ENCODE measurements at places on chromosomes 7 and 10.
A peak's percentile ranks its signal among the peaks of the same experiment; 100 is the strongest.

- DNase-seq = no peak
Measured at GRCh38 chr10:6694447-6695140, 114.5 kb upstream of the PRKCQ start.

DNA sequence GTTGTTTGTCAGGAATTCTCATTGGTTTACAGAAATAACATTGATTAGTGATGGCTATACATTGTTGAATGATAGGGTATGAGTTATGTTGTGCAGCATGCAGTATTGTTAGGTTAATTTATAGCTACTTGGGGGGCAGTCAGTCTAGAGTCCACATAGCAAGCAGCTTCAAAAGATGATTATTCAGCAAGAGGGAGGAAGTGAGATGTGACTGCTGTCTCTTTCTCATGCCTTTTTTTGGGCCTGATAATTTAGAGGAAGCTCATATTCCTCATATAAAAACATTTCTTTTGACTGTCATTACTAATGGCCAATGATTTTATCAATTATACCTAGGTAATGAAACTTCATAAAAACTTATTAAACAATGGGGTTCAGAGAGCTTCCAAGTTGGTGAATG lies 3.4 kb upstream of the TBRG4 start:
- no peak for DNase-seq

DNA sequence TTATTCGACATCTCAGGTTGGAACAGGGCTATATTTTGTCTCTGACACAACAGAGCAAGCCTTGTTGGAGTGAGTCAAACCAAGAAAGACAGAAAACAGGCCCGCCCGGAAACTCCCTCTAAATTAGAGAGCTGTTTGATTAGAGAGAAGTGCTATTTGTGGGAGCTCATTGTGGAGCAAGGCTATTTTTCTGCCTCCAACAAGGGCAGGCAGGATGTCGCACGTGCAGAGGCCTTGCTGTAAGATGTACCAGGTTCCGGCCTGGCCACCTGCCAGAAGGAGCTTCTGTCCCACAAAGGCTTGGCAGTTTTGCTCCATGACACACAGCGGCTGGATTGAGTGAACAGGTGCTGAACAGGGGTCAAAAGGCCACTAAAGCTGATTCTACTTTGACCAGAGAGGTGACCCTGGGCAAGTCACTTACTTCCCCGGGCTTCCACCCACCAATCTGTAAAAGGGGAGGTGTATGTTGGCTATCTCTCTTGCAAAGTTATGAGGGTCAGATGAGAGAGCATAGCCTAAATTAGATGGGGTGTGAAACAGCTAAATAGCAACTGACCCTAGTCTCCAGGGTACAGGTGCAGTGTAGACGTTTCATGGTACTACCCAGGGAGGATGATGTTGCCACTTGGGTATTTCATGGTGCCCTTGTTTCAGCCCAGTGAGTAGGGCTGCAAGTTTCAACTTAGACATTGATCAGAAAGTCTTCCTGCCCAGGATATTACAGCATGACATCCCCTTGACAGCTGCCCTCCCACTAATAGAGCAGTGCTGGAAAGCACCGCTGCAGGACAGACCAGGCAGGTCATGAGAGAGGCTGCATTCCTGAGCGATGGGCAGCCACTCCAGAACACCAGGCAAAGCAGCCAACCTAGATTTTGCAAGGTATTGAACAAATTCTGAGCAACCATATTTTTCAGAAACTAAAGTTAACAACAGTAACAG lies 62.0 kb downstream of the VSTM4 start:
- no peak for DNase-seq

DNA sequence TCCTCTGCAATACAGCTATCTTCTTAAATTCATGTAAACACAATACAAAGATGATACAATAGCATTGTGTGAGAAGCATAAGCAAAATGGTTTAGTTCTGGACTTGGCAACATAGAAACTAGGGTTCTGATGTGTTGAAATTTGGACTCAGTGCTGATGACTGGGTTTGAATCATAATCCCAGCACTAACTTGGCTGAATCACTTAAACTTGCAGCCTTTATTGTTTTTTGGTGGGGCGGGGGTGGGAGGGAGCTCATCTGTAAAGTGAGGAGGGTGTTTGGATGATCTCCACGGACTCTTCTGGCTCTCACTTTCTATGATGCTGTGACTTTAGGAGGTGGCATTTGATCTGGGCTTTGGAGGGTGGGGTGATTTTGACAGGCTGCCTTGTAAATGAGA lies 158.2 kb downstream of the WNT2 start:
- no peak for DNase-seq

- DNase-seq = no peak
Measured at GRCh38 chr7:107113866-107114265, 54.9 kb upstream of the HBP1 start.

- DNase-seq = no peak
Measured at GRCh38 chr10:129939416-129940275, 24.4 kb downstream of the EBF3 start.

- DNase-seq = no peak
Measured at GRCh38 chr7:70520611-70521010, 611.3 kb upstream of the GALNT17 start.

DNA sequence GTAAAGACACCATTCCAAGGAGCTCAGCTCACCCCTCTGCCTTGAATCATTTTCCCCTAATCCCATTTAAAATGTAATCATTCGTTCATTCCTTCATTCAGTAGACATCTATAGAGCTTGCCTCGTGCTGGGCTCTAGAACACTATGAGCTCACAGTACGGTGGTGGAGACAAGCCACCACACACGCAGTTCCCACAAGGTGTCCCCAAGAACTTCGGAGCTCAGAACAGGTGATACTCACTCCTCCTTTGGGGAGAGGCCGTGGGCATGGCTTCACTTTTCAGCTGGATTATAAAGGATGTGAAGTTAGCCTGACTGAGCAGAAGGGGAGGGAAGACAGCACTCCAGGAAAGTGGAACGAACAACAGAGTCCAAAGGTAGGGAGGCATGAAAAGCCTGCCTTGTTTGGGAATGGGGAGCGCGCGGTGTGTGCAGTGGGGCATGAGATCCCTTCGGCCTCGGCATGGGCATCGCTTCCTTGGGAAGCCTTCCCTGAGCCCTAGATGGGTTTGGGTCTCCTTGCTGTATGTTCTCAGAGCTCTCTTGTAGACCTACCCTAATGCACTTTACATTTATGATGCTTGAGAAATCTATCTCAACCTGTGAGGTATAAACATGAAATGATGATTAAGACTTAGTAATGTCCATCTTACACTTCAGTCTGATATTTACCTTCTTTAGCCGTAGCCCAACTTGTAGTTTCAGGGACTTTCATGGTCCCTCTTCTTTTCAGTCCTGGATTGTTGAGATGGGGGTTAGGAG lies 809 bp upstream of the OGA start:
- DNase-seq = no peak

- no peak for DNase-seq
Measured at GRCh38 chr10:57785546-57785945, 482.1 kb downstream of the IPMK start.

GRCh38 chr7:92340016-92340415 lies 94.2 kb downstream of the ANKIB1 start:
- no peak for DNase-seq

- no peak for DNase-seq
Measured at GRCh38 chr10:113045147-113046055, 95.4 kb downstream of the TCF7L2 start.

- no peak for DNase-seq
Measured at GRCh38 chr10:43846968-43847367, 198.3 kb upstream of the ZNF32 start.

DNA sequence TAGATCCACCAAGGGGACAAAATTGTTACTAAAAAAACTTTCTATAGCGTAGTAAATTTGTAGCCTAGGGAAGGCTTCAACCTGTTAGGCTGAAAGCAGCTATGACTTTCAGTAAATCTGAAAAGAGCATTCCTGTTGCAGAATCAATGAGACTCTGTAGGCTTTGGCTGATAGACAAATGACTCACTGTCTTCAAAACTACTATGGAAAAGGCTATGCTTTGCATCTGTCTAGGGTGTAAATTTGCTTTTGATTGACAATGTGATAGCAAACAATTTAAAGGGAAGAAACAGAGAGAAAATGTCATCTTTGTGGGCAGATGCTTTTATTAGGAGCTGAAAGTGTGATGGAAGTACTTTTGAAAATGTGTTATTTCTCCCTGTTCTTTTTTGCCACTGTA lies 60.6 kb downstream of the ARL5B start:
- DNase-seq = no peak

GRCh38 chr10:21638681-21639080 lies 104.6 kb downstream of the MLLT10 start:
- no peak for DNase-seq

GRCh38 chr10:78868456-78868855 lies 200.3 kb upstream of the ZMIZ1 start:
- no peak for DNase-seq

DNA sequence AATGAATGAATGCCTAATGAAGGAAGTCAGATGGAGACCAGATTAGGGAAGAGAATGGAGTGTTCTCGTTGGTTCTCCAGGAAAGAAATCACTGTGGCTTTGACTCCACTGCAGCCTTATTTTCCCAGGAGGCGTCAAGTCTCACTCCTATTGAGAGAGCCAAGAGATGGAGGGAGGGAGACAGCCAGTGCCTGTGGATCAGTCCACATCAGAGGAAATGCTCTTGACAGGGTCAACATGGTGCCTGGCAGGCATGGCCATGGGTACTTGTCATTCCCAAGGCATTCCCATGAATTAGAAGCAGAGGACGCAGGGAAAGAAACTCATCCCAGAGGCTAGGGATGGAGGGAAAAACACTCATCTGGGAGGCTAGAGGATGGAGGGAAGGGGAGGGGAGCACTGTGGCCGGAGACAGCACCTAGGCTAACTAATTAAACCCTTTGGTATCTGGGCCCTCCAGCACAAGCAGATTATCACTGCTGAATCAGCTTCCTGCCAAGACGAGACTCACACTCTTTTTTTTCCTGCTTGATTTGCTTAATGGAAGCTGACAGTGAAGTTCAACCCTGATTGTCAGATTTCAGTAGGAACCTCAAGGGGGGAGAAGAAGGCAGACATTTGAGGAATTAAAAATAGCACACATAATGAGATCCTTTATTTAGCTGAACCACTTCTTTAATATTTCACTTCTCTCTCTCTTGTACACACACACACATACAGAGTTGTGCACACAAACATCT lies 1233.2 kb upstream of the AUTS2 start:
- no peak for DNase-seq

GRCh38 chr10:23980094-23980493 lies 228.8 kb upstream of the KIAA1217 start:
- DNase-seq = no peak

GRCh38 chr7:104779888-104780287 lies 234.1 kb upstream of the KMT2E start:
- DNase-seq = no peak

- DNase-seq = peak; percentile 51
Measured at GRCh38 chr7:33039257-33039902, 23.2 kb downstream of the NT5C3A start.

GRCh38 chr7:23055582-23056178 lies 41.8 kb upstream of the HYCC1 start:
- DNase-seq = peak; percentile 81

DNA sequence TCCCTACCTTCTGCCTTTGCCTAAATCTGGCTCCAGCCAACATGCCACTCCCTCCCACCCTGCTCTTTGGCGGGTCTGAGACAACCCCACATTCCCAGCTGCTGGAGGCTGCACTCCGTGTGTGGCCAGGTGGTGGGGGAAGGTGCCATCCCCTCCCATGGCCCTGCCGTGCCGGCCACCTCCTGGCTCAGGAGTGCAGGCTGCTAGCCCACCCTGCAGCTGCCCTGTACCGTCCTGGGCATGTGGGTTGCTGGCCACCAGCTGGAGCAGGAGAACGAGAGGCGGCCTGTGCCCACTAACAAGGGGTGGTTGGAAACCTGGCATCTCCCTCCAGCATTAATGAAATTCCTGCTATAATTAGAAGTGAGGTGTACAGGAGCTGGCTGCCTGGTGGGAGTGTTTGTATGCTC lies 97.6 kb downstream of the ZMIZ1 start:
- no peak for DNase-seq

DNA sequence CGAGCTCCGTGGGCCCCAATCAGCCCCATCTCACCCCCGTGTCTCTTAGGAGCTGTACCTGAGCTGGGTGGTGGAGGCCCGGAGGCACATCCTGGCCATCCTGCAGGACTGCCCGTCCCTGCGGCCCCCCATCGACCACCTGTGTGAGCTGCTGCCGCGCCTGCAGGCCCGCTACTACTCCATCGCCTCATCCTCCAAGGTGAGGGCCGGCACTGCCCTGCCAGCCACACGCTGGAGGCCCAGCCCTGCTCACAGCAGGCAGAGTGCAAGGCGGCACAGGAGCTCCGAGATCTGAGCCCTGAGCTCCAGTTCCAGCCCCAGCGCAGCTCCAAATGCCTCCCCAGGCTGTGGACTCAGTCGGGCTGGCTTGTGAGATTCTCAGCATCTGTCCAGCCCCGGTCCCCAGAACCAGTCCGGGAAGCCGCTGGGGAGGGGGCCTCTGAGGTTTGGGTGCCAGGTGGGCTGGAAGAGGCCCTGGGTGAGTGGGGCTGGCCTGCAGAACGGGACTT lies 9.3 kb downstream of the TMEM120A start:
- DNase-seq = no peak

DNA sequence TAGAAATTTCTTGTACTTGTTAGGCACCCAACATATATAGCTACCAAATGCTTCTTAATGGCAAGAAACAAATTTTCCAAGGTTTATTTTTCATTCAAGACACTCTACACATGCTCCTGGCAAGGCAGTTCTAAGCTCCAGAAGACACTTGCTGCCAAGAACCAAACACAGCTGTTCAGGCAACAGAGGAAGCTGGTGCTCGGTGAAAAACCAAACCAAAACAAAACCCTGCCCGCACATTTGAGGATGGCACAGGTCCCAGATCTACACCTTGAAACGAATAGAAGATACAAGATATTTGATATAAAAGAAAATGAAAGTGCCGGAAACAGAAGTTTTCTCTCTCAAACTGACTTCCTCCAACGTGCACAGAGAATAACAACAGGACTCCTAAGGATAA lies 4.9 kb upstream of the DNTT start:
- no peak for DNase-seq

- DNase-seq = peak; percentile 85
Measured at GRCh38 chr7:98879198-98879978, 1.1 kb downstream of the TRRAP start.
